ENCODE measurements at places on chromosomes 1 and 21. TPM values are rescaled to one million over a fixed set of nuclear protein-coding genes. Genes with fewer than 3 reads are reported as not detected.

DNA sequence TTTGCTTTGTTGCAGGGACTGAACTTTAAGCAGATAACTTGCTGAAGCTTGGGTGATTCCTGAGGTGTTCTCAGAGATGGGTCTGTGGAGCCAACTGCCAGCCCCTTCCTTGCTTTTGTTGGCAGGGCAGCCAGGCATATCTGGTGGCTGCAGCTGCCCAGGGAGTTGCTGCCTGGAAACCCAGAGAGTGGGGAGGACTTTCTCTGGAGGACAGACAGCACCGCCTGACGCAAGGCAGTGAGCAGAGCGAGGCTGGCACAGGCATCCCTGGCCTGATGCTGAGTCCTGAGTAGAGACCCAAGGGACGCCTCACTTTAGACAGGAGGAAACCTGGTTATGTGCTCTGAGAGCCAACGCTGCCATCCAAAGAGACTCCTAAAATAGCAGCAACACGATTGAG is 9.8 kb upstream of the OLFML2B start:
- peaks cover 11% of the 10 kb centered on the region for H3K36me3 ChIP-seq
- no peak overlapping the region for H3K27ac ChIP-seq
- peaks cover 72% of the 10 kb centered on the region for H3K27me3 ChIP-seq
- peaks cover 8% of the 10 kb centered on the region for H3K4me1 ChIP-seq
- DNase-seq: no peak
- no peak overlapping the region for H3K4me3 ChIP-seq

DNA sequence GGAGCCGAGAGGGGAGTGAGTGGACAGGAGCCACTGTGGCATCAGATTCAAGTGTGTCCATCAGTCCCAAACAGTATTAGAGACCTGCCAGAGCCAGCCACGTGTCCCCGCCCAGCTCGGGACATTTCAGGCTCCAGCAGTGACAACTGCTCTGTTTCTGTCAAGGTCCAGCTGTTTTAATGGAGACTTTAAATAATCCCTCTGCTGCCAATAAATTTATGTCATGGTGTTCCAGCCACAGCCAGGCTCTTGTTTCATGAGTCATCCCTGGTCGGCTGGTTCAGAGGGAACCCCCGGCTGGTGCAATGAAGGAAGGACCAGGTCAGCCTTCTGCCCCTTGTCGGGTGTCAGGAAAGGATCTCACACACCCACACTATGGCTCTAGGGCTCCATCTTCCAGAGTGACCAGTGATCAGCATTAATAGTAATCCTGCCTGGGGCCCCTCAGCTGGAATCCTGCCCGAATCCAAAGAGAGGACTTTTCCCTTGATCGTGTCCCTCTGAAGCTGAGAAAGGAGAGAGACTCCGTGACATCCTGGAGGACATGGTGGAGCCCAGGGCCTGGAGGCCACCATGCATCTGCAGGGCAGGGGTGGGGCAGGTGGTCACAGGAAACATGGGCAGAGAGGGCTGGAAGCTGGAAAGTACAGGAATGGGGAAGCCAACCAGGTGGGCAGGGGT is 197.3 kb downstream of the MATN1 start:
- H3K27ac ChIP-seq: no peak overlapping the region
- no peak overlapping the region for H3K4me3 ChIP-seq
- no peaks in the 10 kb centered on the region for H3K4me1 ChIP-seq
- DNase-seq: no peak

GBP4 gene
- 35.9 TPM for total RNA-seq

DLGAP3 gene
- 0.55 TPM for total RNA-seq

ADAMTS1 gene
- not detected for total RNA-seq

Measured in T-helper 17 cell (primary cell).